ENCODE measurements at places on chromosomes 4 and X. TPM values are rescaled to one million over a fixed set of nuclear protein-coding genes. Genes with fewer than 3 reads are reported as not detected.

DNA sequence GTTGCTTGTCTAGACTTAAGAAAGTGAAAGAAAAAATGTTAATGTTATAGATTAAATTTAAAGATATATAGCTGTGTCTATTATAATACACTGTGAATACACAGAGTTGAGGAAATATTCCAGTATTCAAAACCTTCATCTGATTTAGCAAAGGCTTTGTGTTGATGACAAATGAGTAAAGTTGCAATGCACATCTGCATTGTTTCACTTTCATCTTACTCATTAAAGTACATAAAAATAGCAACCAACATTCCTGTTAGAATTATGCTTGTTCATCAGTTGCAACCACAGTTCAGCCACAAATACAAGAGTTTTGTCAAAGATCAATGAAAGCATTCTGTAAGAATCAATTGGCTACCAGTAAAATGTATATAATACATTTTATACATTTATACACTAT is 346.4 kb upstream of the SLC7A11 start:
- H3K4me1 ChIP-seq = peaks cover 5% of the 10 kb centered on the region
- H3K36me3 ChIP-seq = no peaks in the 10 kb centered on the region
- no peak overlapping the region for H3K27ac ChIP-seq
- no peaks in the 10 kb centered on the region for H3K27me3 ChIP-seq

- no peak overlapping the region for H3K27ac ChIP-seq
- no peak overlapping the region for H3K4me3 ChIP-seq
- no peaks in the 10 kb centered on the region for H3K36me3 ChIP-seq
- peaks cover 86% of the 10 kb centered on the region for H3K27me3 ChIP-seq
- DNase-seq = no peak
- no peaks in the 10 kb centered on the region for H3K4me1 ChIP-seq
These were observed 10.7 kb upstream of the NKX1-1 start for GRCh38 chr4:1416948-1417260.

The GABRG1 gene
- 0.18 TPM for total RNA-seq

DNA sequence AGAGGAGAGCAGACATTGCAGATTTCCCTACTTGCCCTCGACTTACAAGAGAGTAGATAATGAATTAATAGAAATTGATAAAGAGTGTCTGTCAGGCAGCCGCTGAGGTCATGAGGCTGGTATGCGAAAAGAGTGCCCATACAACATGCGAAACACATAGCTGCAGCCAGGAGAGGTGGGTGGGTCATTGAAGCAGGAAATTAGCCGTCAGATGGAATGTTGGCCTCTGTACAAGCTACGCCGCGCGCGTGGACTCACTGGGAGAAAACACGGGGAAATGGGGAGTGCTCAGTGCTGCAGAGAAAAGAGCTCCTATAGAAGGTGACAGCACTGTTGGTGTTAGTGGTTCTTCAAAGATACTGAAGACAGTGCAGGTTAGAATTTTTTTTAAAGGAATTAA is 125.1 kb downstream of the RAPGEF2 start:
- H3K4me1 ChIP-seq = peaks cover 47% of the 10 kb centered on the region
- no peaks in the 10 kb centered on the region for H3K27me3 ChIP-seq
- H3K27ac ChIP-seq = peak overlapping the region; percentile 94
- H3K36me3 ChIP-seq = peaks cover 14% of the 10 kb centered on the region

DNA sequence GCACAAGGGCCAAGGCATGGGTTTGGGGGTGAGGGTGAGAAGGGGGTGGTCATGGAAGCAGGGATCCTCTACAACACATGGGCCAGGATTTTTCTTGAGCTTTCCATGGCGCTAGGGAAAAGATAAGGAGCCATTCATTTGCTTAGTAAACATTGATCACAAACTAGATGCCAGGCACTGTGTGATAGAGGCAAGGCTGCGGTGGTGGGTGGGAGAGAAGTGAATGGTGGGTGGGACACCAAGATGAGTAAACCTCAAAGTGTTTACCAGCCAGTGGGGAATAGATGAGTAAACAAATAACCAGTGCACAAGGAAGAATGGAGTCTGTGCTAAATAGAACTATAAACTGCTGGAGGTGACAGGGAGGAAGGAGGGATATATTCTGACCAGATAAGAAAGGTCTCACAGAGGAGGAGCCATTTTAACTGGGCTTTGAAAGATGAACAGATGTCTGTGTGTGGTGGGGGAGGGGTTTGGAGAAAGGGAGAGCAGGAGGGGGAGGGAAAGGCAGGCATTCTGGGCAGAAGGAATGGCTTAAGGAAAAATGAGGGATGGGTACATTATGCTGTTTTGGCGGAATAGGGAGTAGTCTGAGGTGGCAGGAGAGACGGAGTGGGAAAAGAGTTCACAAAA is 48.0 kb upstream of the LAS1L start:
- peak overlapping the region; percentile 67 for H3K27ac ChIP-seq
- no peak for DNase-seq
- peaks cover 2% of the 10 kb centered on the region for H3K27me3 ChIP-seq
- H3K36me3 ChIP-seq = no peaks in the 10 kb centered on the region
- no peak overlapping the region for H3K4me3 ChIP-seq

The MFAP3L gene
- 2.3 TPM for total RNA-seq

The NDST3 gene
- 4.7 TPM for total RNA-seq

The PPP2R2C gene
- total RNA-seq = 5.2 TPM

GRCh38 chr4:26930964-26931363 is 70.3 kb downstream of the STIM2 start:
- no peak overlapping the region for H3K27ac ChIP-seq
- H3K4me1 ChIP-seq = peaks cover 4% of the 10 kb centered on the region
- H3K4me3 ChIP-seq = no peak overlapping the region
- H3K36me3 ChIP-seq = peaks cover 4% of the 10 kb centered on the region
- H3K27me3 ChIP-seq = no peaks in the 10 kb centered on the region

The FHDC1 gene
- total RNA-seq = 4.2 TPM

DNA sequence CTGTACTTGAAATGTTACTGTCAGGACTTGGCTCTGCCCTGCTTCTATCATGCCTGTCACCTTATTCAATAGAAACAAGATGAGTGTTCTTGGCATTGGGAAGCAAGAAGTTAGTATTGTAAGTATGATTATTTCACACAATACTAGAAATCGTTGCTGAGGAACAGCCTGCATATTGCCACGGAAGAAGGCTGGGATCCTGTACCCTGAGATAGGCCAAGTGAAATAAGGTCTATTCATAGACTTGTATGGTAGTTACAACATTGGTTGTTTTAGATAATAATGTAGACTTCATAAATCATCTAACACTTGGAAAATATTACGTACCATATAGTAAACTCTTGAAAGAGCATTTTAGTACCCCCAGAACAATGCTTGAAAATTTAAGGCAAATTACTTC is 215.9 kb downstream of the DMD start:
- no peak overlapping the region for H3K4me3 ChIP-seq
- no peaks in the 10 kb centered on the region for H3K27me3 ChIP-seq
- no peak for DNase-seq
- H3K4me1 ChIP-seq = peaks cover 2% of the 10 kb centered on the region

The C4orf50 gene
- 0.02 TPM for total RNA-seq

DNA sequence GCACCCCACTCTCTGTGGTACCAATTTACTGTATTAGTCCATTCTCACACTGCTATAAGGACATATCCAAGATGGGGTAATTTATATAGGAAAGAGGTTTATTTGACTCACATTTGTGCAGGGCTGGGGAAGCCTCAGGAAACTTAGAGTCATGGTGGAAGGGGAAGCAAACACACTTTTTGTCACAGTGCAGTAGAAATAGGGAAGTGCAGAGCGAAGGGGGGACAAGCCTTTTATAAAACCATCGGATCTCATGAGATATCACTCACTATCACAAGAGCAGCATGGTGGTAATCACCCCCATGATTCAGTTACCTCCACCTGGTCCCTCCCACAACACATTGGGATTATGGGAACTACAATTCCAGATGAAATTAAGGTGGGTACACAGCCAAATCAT is 766.9 kb upstream of the PCDH10 start:
- DNase-seq = no peak
- H3K36me3 ChIP-seq = no peaks in the 10 kb centered on the region
- H3K4me3 ChIP-seq = no peak overlapping the region
- H3K4me1 ChIP-seq = no peaks in the 10 kb centered on the region
- H3K27me3 ChIP-seq = no peaks in the 10 kb centered on the region

DNA sequence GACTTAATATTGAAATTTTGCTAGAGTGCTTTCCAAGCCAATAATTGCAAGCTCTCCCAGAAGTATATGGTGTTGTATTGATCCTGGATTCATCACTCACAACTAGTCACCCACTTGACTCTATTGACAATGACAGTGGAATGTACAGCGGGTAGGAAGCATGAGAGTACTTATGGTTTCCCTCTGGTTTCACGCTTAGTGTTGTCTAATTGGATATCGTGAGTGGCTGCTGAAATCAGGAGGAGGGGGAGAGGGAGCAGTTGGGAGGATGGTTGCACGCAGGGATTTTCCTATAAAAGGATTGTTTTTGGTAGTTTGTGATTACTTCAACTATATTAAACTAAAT is 1819.5 kb upstream of the TENM3 start:
- no peak for DNase-seq
- no peak overlapping the region for H3K27ac ChIP-seq
- no peaks in the 10 kb centered on the region for H3K27me3 ChIP-seq
- H3K4me3 ChIP-seq = no peak overlapping the region

GRCh38 chr4:186840222-186840701 is 116.6 kb upstream of the FAT1 start:
- no peak overlapping the region for H3K27ac ChIP-seq
- H3K27me3 ChIP-seq = no peaks in the 10 kb centered on the region

All from mesothelial cell of epicardium (in vitro differentiated cells).